ENCODE measurements at places on chromosomes 4 and X.
A peak's percentile ranks its signal among the peaks of the same experiment; 100 is the strongest.

DNA sequence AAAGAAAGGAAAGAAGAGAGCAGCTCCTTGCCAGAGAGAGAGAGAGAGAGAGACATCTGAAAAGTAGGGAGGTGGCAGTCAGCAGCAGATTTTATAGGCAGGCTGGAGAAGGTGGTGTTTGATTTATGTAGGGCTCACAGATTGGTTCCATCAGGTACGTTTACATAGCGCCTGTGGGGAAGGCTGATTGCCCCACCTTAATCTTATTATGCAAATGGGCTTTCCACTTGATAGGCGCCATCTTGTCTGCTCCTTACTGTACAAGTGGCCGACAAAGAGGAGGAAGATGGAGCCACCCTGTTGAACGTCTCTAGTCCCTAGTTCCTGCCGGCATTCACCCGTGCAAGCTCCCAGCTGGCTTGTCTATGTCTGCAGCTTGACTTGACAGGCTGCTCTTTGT, 49.1 kb upstream of the DHRSX start:
- DNase-seq: no peak

GRCh38 chrX:12467321-12467720, 323.9 kb upstream of the PRPS2 start:
- DNase-seq: no peak

DNA sequence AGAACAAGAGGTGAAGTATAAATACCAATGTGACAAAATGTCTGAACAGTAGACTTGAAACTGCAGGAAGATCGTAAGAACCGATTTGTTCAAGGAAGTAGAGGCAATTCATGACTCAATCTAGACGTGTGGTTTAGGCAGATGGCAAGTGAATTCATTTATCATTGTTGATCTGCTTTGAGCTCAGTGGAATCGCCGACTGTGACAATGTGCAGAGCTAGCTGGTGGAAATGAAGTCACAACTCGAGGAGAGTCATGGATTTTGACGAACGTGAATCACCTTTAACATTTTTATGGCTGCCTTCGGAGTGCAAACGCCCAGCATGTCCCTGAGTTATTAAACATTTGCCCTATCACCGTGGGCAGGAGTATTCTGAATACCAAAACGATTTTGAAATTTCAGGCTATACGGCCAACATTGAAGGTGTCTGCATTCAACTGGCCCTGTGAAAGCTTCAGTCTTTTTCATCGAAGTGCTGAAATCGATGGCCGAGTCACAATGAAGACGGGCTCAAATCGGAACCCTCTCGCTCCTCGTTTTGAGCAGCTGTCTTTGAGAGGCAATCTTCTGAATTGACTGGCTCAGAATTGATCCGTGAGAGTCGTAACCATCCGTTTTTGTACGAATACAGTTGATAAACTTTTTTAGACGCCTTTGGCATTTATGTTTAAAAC, 689 bp upstream of the OGT start:
- peak; percentile 80 for DNase-seq

DNA sequence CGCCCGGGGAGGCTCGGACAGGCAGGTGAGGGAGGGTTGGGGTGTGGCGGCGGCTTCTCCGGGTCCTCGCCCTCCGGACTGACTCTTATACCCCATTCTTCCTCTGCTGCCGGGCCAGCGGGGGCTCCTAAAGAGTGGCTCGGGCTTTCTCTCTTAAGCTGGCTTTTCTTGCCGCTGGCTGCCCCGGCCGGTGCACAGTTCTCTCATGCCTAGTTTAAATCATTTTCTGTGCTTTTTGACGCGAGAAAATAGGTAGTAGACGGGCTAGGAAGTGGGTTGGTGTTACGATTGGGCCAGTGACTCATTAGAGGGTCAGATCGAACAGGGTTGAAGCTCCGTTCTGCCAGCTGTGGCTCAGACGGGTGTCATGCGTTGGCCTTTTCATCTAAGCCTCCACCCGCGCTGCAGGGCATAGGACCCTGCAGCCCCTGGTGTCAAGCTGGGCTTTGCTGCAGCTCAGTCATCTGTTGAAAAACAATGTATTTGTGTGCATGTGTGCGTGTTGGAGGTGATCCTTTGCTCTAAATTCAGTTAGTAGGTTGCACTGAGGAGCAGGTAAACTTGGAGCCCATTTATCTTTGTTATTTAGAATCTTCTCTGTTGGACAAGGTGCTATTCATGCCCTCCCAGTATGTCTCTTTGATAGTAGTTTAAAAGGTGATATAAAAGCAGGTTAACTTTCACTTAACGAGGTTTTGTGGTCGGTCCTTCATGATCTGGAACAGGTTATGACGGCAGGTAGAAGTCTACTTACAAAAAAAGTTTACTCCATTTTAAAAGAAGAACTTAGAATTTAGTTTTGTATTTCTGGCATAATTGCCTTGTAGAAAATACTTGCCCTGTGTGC, 802 bp downstream of the BMP2K start:
- DNase-seq: peak; percentile 48

DNA sequence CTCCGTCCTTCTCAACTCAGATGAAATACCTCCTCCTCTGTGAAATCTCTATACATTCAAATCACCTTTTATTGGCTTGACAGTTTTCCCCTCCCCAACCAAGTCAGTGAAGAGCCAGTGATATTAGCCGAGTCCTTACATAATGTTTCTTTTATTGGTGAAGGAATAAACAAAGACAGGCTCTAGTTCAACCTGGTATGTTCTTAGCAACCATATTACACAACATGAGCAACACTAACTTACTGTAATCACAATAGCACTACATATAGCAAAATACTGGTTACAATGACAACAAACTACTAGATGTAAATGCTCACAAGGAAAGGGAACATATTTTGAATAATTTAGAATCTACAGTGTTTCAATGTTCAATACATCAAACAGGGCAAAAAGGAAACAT, 19.9 kb downstream of the DHX15 start:
- no peak for DNase-seq

DNA sequence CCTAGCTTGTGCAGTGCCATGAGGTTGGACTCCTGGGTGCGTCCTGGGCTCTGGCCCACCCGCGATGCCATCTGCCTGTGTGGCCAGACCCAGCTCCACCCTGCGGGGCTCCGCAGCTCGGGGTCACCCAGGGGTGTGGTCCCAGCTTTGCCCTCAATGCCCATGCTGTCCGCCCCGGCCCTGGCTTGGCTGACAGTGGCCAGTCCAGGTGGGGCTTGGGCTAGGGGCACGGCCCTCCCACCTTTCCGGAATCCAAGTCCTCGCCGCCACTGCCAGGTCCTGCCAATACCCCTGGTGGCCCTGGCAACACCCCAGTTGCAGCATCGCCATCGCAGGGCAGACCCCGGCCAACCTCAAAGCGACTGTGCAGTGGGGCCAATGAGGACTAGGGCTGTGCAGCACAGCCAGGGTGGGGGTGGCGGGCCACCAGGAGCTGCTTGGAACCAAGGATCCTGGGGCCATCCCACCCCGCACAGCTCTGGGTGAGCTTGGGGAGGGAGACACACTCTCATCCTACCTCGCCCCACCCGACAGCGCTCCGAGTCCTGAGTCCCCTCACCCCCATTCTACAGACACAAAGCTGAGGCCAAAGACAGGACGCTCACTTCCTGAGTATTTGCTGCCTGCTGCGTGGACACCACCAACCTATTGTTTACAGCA, 80.9 kb downstream of the ZNF718 start:
- DNase-seq: no peak

GRCh38 chrX:106484233-106484632, 127.5 kb upstream of the RADX start:
- peak; percentile 45 for DNase-seq

GRCh38 chr4:26176598-26177149, 144.1 kb upstream of the RBPJ start:
- no peak for DNase-seq

GRCh38 chrX:50648156-50648555, 165.8 kb downstream of the SHROOM4 start:
- DNase-seq: no peak

GRCh38 chr4:172061204-172061603, 248.0 kb downstream of the GALNTL6 start:
- no peak for DNase-seq

- no peak for DNase-seq
Measured at GRCh38 chr4:176595257-176595656, 197.5 kb downstream of the VEGFC start.

GRCh38 chrX:45077748-45078424, 122.8 kb downstream of the DIPK2B start:
- peak; percentile 18 for DNase-seq

GRCh38 chrX:47198026-47198686, 4.5 kb downstream of the UBA1 start:
- no peak for DNase-seq

DNA sequence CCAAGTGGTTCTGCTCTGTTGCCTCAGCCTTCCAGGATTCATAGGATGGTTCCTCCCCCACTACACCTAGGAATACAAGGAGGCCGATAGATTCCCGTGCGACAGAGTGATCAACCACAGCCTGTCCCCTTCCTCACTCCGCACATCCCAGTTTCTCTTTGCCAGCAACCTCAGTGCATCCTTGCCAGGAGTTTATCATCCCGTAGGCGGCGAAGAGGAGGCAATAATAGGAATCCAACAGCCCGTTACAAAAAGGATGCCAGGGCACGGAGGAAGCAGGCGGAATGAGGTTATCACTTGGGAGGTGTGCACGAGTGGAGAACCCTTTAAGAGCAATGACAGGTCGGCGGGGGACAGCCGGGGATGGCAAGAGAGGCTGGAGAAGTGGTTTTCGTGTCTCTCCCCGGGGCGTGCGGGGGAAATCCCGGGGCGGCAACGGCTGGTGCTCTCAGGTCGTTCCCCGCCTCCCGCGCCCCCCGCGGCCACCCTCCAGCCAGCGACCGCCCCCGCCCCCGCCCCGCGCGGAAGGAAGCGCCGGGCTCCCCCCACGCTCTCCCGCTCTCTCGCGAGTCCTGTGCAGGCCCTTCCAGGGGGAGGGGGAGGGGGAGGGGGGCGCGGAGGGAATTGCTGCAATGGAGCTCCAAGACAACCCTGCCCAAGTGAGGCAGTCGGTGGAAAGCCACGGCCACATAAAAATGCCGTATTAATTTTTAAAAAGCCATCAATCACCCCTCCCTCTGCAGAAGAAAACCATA, 1.6 kb downstream of the PPP3CA start:
- DNase-seq: peak; percentile 80

GRCh38 chrX:22296871-22297270, 24.2 kb downstream of the CBLL2 start:
- no peak for DNase-seq

- DNase-seq: no peak
Measured at GRCh38 chr4:31538877-31539276, 818.7 kb downstream of the PCDH7 start.

- no peak for DNase-seq
Measured at GRCh38 chr4:3660928-3661515, 105.2 kb upstream of the ADRA2C start.

- no peak for DNase-seq
Measured at GRCh38 chr4:149441338-149441737, 374.3 kb downstream of the IQCM start.

DNA sequence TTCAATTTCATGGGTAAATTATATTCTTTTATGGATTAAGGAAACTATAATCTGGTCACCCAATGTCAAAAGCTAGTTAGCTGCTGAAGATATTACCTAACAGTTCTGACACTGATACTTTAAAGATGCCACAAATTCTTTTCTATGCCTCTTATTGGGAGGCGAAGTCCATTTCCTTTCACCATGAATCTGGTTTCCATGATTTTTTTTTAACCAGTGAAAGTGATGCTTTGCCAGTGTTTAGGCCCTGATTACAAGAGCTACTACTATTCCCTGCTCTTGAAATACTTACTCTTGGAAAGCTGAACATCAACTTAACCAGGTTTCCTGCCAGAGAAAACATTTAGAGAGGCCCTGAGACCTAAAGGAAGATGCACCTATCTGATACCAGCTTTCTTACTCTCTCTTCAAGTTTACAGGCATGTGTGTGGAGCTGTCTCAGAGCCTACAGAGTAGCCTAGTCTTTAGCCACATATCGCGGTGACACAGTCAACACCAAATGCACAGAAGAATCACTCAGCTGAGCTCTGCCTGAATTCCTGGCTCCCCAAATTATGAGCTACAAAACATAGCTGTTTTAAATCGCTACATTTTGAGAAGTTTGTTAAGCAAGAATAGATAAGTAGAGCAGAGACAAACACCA, 1280.8 kb downstream of the PCDH7 start:
- no peak for DNase-seq

DNA sequence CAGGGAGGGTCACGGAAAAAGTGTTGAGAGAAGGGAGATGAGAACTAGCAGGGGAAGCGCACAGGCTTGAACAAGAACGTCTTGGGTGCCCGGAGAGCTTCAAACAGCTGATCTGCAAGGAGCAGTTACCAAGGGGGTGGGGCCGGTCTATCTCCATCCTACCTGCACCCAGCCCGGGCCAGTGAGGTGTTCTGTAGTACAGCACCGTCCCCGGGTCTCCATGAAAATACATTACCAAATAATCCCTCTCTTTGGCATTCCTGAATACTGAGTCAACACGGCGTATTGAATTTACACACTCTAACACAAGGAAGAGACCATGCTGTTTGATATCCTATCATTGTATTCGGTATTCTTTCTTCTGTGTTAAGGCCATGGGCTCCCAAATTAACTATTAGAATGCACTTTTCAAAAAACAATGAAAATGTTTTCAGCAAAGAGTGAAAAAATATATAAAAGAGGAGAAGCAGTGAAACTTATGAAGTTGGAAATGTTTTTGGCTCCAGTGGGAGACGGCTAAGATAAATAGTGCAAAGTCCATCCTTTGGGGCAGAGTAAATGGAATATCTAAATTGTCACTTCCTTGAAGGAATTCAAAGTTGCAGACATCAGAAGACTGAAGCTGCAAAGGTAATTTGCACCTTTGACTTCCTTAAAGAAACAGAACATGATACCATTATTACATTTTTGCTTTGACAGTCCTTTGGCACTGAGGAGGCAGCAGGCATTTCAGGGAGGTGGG, 90.3 kb downstream of the DHRSX start:
- no peak for DNase-seq

- peak; percentile 98 for DNase-seq
Measured at GRCh38 chrX:1591102-1591862, at the start of gene AKAP17A. AKAP17A (plus strand) TSS chrX:1591604; CDS start chrX:1593463, 1,859 bp downstream.
